ENCODE measurements at places on chromosomes 6 and 20.

DNA sequence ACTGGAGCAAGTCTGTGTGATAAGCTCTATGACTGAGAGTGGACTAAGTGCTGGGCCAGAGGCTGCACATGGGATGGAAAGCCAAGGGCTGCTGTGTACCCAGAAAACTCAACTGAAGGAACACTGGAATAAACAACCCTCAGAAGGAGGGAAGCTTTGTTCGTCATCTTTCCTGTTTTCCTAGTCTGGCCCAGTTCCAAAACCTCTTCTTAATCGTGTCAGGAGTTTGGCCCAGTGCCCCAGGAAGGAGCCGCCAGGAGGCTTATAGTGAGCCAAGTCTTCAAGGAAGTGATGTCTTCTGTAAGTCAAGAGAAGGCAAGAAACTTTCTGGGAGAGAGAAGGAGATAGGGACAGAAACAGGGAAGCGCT is 23.3 kb upstream of the TOP1 start:
- DNase-seq = no peak

DNA sequence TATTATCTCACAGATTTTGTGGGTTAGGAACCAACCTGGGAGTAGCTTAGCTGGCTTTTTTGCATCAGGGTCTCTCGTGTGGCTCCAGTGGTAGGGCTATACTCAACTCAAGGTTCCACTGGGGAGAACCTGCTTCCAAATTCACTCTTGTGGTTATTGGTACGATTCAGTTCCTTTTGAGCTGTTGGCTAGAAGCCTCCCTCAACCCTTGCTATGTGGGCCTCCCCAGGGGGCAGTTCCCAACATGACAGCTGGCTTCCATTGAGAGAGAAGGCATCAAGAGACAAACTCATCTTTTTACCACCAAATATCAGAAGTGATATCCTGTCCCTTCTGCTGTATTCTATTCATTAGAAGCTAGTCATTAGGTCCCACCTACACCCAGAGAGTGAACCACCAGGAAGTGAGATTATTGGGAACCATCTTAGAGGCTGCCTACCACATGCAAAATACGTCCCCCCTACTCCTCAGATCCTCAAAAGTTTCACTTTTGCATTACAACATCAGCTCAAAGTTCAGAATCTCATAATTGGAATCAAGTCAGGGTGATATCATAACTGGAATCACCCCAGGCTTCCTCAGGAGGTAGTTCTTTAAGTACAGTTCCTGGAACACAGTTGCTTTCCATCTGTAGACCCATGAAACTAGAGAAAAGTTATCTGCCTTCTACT is 30.9 kb downstream of the MKKS start:
- DNase-seq = no peak

GRCh38 chr6:87465051-87465450 is 7.7 kb upstream of the SLC35A1 start:
- DNase-seq = no peak

DNA sequence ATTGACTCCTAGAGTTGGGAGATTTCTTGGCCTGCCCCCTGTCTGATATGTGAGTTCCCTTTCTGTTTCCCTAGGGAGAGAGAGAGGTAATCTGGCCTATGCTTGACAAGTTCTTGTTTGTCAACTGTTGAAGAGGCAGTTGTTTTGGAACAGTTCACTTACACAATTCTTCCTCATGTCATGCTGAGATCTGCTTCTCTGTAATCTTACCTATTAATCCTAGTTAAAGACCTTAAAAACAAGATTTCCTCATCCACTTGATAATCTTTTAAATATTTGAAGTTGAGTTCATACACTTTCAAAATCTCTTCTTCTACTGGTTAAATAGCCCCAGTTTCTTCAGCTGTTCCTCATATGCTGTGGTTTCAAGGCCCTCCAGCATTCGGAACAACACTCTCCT is 89.9 kb downstream of the FIG4 start:
- DNase-seq = no peak

DNA sequence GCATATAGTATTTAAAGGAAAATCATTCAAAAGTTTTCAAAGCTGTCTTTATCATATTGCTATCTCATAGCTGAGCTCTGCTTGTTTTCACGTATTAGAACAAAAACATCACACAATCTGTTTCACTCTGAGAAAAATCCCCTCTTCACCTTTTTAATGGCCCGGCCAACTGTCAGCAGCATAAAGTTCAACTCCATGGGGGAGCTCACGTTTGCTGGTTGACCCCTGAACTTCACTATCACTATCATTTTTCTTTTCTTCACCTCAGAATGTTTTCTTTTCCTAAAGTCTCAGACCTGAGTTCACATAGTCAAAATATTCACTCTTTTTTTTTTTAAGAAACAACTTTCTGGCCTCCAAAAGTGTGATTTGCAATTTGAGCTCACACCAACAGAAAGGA is 374.4 kb upstream of the MARCKS start:
- no peak for DNase-seq

GRCh38 chr6:13479971-13480434 is 7.4 kb downstream of the GFOD1 start:
- DNase-seq = no peak

- DNase-seq = no peak
These were observed 341.0 kb upstream of the SULF2 start for GRCh38 chr20:48126227-48126740.

DNA sequence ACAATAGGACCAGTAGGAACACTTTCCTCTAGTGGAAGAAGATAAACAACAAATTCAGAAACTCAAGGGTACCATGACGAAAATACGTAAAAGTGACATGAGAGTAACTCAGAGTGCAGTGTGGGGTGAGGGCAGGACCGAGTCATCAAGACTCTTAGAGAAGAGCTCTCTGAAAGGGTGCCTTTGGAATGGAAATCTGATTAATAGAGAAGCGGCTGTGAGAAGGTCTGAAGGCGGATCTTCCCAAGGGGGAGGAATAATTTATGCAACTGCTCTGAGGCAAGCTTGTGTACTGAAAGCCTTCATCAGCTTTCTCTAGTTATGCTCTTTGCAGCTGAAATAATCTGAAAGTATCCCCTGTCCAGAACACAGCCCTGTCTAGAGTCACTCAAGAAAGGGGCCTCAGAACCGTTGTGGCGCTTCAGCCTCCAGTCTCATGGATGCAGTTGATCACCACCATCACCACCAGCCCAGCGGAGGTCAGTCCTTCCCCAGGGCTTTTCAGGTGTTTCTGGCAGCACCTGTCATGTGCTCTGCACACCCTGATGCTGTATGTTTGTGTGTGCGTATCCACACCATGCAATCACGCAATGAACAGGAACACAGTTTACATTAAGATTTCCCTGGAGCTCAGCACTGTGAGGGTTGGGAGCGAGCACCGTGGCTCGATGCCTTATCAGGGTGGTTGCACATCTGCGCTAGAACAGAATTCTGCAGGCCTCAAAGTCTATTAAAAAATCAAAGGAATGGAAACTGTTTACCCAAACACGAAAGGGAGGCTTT is 396.5 kb downstream of the SMOC2 start:
- DNase-seq = no peak

GRCh38 chr6:157775376-157775775 is 47.7 kb upstream of the SNX9 start:
- DNase-seq = no peak

DNA sequence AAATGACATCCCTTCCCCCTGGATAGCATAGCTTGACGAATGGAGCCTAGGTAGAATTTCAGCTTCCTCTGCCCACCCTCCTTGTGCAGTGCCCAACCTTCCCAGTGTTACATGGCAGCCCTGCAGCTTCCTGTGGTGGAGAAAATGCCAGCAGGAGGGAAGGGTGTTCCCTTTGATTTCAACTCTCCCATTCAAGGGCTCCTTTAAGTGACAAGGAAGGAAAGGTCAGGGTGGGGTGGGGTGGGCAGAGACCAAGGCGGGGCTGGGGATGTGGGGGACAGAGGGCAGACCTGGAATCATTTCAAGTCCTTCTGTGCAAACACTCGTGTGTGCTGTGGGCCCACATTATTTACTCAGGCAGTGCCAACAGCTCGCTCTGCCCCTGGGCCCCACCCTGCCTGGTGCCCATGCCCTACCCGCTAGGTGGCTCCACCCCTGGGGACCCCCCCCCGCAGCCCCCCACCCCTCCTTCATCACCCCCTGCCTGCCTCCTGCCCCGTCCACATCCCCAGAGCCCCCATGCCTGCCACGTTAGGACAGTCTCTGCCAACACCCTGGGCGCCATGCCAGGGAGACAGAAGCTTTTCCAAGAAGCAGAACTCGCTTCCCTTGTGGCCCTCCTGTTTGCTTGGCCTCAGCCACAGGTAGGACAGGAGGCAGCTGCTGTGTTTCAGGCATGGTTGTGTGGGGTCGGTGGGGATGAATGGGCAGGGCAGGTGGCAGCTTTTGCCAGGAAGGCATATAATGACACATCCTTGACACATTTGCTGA is 9.4 kb downstream of the SPDEF start:
- no peak for DNase-seq

- no peak for DNase-seq
These were observed 35.4 kb upstream of the SSTR4 start for GRCh38 chr20:22999756-23000155.

GRCh38 chr6:20013066-20013861 is 176.1 kb downstream of the ID4 start:
- no peak for DNase-seq

DNA sequence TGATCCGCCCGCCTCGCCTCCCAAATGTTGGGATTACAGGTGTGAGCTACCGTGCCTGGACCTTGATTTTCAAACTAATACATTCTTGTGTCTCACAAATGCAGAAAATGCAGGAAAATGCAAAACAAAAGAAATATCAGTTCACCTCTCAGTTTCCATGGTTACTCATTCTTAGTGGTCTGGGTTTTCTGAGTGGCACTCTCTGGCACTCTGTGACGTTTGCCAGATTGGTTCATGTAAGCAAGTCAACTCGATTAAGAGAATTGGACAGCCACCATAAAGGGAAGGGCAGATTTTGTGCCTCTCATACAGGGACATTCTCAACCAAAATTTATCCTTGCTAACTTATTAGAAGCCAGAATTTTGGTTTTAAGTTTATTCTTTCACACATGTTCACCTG is 8.6 kb downstream of the CMTR1 start:
- DNase-seq = no peak

GRCh38 chr6:34057790-34058189 is 88.1 kb downstream of the GRM4 start:
- DNase-seq = no peak

DNA sequence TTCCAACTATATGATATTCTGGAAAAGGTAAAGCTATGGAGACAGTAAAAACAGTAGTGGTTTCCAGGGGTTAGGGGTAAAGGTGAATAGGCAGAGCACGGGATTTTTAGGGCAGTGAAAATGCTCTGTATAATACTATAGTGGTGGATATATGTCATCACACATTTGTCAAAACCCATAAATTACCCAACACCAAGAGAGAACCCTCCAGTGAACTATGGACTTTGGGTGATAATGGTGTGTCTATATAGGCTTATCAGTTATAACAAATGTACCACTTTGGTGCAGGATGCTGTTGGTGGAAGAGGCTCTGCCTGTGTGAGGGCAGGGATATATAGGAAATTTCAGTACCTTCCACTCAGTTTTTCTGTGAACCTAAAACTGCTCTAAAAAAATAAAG is 149.9 kb downstream of the GPX5 start:
- no peak for DNase-seq

DNA sequence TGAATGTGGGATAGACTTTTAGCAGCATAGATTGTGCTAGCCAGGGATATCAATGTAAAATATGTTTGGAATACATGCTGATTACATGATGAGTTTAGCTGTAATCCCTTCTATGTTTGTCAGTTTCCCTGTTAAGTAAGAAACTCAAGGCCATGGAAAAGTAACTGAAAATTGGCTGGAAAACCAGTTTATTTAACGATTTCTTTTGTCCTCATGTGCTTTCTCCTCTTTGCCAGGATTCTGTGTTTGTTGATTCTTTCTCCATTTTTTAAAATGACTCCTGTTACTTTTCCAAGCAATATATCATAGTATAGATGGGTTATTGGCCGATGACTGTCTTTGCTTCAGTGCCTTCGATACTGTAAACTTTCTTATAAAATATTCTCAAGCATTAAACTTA is 87.5 kb downstream of the SAMD5 start:
- DNase-seq = no peak

GRCh38 chr6:87897663-87898062 is 150.0 kb upstream of the SPACA1 start:
- DNase-seq = no peak

GRCh38 chr6:57312004-57312345 is 5.5 kb upstream of the PRIM2 start:
- no peak for DNase-seq

GRCh38 chr6:13278164-13278563 is 50.2 kb downstream of the TBC1D7 start:
- no peak for DNase-seq

Measured in activated naive CD4-positive, alpha-beta T cell (primary cell).